ENCODE measurements at places on chromosomes 2 and 18.

- DNase-seq = no peak
Measured at GRCh38 chr2:1675633-1676032, 68.7 kb downstream of the PXDN start.

DNA sequence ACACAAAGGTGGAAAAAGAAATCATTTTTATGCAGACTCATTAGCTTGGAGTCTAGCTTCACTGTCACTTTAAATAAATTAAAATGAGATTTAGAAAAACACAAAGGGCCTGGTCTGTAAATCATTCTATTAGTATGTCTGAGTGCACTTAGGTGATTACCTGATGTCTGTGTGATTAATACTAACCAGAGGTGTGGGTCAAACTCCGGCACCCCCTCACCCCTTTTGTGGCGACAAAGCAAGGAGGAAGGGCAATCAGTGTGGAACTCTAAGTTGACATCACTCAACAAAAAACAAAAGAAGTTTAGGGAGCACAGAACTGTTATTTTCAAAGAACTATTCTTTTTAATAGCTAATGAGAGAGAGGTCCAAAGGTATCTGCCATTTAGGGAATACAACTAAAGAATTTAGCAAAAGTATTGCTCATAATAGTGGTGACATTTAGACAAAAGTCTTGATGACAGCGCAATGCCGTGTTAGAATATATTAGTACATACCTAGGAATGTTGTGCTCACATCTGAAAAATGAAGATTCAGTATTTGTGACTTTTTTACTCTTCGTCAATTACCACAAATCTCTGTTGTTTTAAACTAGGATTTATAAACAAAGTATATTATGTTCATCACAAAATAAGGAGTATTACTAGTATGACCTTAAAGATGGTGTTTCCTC is 66.3 kb downstream of the ZEB2 start:
- no peak for DNase-seq

- no peak for DNase-seq
Measured at GRCh38 chr2:232496501-232497270, 9.1 kb upstream of the ECEL1 start.

DNA sequence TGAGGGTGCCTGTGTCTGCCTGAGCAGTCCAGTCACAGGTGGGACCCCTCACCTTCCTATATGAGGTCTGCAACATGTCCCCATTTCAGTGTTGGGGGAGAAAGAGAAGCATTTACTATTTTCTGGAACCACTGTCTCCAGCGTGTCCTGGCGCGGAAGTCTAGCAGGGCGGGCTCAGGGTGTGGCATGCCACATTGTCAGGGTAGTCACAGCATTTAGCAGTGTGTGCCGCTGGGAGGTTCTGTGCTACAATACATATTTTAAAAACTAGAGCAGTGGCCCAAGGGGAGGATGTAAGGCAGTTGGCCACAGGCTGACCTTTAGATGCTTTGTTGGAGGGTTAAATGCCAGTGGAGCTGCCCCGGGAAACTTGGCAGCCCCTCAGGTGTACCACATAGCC is 12.5 kb downstream of the UBE2F start:
- DNase-seq = no peak

DNA sequence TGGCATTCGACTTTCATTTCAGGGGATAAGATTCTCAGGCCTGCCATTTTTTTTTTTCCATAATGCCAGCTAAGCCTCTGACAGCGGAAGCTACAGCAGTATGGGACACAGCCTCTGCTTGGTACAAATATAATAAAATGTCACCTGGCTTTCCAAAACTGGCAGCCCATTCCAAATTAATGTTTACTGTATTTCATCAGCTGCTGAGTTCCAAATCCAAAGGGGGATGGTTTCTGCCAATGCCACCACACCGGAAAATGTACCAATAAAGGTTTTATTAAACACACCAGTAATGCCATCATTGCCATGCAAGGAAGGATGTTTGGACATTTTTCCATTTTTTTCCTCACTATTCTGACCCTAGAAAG is 275.8 kb upstream of the CCDC68 start:
- DNase-seq = no peak

GRCh38 chr2:233068762-233069418 is 8.7 kb downstream of the INPP5D start:
- DNase-seq = no peak

DNA sequence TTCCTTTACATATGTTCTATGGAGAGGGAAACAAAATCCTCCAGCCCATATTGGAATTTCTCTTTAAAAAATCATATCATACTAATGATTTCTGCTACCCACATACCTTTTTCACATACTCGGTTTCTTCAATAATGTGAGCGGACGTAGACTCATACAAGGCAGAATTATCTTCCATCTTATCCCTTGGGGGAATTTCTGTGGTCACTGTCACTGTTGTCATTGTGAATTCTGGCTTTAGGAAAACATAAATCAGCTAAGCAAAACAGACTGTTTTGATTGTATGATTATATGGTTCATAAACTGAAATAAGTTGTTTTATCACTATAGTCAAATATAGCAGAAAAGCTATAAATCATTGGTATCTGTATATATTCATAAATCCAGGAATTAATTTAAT is 16.7 kb downstream of the CCDC68 start:
- no peak for DNase-seq

Data from stimulated activated CD4-positive, alpha-beta T cell treated with anti-CD3 and anti-CD28 coated beads, Interleukin-1b, Interleukin-23, amount 100 ng/mL, for 4 hours (primary cell).